ENCODE measurements at places on chromosomes 2 and 18.

GRCh38 chr2:152466041-152466440, 131.1 kb downstream of the FMNL2 start:
- DNase-seq, result no peak

DNA sequence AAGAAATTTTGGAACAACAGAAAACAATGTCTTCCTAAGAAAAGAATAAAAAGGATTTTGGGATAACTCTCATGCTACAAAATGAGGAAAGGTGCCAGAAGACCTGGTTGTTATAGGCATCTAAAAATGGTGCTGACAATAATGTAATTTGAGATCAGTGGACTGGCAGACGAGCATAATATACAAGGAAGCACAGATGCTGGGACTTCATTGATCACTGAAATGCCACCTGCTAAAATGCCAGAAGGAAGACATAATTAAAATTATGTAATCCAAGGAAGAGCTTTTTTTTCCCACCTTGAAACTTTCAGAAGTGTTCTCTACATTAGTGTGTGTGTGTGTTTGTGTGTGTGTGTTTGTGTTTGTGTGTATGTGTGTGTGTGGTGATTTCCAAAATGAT, 535.9 kb downstream of the XIRP2 start:
- DNase-seq, result no peak

DNA sequence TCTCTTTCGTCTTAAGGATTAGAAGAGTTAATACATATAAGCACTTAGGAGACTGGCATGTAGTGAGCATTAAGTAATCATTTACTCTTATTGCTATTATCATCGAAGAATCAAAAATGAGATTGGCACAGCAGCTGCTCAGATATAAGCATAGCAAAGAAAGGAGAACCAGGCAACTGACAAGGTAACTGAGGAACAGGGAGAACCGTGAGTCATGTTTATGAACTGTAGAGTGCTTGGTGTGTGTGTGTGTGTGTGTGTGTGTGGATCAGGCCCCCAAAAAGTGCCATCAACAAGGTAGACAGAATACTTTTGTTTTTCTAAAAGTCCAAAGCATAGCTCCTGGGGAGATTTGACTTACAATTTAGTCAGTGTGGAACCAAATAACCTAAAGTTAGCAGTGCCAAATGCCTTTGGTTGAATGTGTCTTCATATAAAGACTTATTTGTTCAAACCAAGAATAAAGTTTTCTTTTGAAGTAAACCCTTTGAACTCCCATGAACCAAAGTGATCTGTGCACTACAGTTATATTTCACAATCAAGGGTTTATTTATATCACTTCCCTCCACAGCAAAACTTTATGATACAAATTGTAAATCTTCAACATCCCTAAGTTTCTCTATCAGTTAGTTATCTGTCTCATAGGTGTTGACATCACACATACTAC, 660.6 kb downstream of the NYAP2 start:
- DNase-seq, result no peak

DNA sequence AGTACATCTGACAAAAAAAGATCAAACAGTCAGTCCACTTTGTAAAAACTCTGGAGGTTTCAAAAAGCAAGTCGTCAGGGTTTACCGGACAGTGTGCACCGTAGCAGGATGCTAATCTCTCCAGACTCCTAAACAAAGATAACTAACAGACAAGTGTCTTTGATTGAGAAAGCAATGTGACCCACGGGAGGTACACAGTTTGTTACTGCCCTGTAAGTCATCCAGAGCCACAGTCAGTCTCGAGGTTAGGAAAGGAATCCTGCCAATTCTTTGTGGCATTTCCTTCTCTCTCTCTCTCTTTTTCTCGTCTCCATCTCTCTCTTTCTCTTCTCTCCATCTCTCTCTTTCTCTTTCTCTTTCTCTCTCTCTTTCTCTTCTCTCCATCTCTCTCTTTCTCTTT, 42.8 kb downstream of the LRRTM4 start:
- no peak for DNase-seq

DNA sequence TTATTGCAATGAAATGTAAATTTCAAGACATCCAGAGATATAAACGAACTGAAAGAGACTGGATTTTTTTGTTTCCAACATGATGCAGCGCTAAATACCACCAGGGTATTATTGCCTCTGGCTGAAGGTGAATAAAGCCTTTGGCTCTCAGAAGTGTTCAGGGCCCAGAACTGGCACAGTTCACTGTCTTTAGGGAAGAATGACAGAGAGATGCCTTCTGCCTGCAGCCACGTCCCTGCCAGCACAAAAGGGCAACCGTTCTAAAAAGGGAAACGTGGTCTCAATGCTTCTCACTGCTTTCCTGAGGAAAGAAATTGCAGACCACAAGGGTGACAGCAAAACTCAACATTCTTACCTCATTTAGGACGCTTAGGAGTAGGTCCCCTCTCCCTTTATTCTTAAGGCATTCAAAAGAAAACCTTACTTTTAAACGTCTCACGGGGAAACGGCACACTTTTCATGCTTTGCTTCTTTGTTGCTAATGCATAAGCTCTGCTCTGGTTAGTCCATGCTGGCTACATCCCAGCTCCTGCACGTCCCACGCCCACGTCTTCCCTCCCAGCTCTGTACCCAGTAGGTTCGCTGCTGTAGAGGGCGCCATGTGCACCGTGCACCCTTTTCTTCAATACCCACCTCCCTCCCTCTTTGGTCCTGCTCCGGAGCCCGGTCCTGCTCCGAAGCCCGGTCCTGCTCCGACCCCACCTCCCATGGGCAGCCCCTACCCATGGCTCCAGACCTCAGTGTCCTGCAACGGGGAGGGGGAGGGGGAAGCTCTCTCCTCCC, 171.0 kb downstream of the HRH4 start:
- no peak for DNase-seq

- DNase-seq, result no peak
Observed at GRCh38 chr2:9236045-9236344, 29.4 kb downstream of the ASAP2 start.
